Gastroesophageal sphincter (tissue), 4 donors: ENCODE measurements at places on chromosomes 5 and 9. TPM values are rescaled to one million over a fixed set of nuclear protein-coding genes. Genes with fewer than 3 reads are reported as not detected.

DNA sequence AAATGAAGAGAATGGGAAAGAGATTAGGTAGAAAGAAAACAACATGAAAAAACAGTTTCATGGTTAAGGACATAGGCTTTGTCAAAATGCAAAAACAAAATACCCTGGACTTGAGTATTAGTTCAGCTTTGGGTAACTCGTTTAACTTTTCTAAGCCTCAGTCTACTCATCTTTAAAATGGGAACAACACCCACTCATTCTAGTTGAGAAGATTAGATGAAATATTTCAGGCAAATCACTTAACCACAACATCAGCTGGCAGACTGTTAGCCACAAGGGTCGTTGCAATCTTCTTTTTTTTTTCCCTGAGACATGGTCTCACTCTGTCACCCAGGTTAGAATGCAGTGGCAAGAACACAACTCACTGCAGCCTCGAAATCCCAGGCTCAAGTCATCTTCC lies 185.6 kb downstream of the DCP2 start:
- ATAC-seq: no peak

- no peak for ATAC-seq
Measured at GRCh38 chr5:31759925-31760324, 121.0 kb downstream of the PDZD2 start.

GRCh38 chr5:74935752-74936091 lies 69.5 kb upstream of the FAM169A start:
- ATAC-seq: no peak

DNA sequence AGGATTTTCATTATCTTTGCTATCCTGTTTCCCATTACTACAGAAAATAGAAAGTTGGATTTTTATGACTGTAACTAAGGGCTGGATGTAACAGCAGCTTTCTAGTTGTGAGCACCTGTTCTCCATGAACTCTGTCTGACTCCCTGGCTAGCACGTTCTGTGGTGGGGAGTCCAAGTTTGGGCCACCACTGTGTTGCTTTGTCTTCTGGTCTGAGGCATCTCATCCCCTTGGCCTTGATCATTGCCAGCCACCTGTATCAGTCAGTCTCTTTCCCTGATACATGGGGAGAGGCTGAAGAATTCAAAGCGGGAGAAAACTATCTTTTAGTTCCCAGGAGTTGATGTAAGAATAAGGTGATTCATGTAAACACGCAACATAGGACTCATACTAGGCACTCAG lies 33.4 kb downstream of the WDR70 start:
- no peak for ATAC-seq

GRCh38 chr5:67160272-67160671 lies 36.3 kb downstream of the CD180 start:
- no peak for ATAC-seq

- ATAC-seq: no peak
Measured at GRCh38 chr5:151196556-151197290, 27.2 kb downstream of the CCDC69 start.

DNA sequence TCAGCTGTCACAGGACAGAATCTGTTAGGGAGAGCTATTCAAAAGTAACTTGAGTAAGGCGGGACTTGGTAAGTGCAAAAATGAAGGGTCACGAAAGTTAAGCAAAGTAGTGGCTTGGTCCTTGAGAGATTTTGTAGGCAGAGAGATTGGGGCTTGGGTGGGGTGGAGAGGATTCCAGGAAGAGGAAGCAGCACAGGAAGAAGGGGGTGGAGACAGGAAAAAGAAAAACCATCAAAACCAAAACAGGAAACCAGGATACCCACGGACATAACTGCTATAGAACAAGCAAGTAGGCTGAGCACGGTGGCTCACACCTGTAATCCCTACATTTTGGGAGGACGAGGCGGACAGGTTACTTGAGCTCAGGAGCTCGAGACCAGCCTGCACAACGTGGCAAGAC lies 3.7 kb downstream of the ROPN1L start:
- ATAC-seq: no peak

DNA sequence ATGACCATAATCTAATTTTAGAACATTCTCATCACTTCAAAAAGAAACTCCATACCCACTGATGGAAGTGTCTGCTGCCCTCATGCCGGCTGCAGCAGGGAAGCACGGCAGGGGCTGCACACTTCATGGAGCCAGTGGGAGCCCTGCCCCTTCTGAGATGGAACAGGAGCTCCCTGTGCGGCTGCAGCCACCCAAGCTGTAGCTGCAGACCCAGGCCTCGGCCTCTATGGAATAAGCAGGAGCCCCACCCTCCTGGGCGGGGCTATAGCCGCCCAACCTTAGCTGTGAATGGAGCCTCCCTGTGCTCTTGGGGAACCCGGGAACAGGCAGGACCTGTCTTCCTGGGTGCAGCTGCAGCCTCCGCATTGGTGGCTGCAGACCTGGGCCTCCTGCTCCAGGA lies 128.5 kb downstream of the NUDT12 start:
- ATAC-seq: no peak

- no peak for ATAC-seq
Measured at GRCh38 chr9:14962193-14962882, 52.1 kb upstream of the FREM1 start.

GRCh38 chr9:1025131-1025530 lies 25.0 kb upstream of the DMRT2 start:
- no peak for ATAC-seq

DNA sequence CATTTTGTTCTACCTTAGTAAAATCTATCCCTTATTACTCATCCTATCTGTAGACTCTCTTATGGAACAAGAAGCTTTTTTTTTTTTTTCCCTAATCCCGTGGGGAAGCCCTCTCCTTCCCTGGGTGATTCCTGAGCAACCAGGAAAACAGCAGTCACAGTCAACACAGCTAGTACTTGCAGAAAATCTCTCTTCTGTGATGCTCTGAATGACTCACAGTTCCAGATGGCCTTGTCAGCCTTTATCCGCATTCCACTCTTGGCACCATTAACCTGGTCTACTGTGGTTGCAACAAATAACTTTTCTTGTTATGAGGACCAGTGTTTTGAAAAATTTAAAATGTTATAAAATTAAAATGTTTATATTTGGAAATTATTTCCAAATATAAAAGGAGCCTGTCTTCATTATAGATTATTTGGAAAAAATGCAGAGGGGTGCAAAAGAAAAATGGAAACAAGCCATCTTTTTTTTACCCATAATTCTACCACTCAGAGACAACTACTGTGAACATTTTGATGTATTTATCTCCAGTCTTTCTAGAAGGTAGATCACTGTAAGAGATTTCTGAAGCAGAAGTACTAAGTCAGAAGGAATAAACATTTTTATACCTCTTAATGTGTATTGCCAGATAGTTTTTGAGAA lies 486.7 kb downstream of the RAB3C start:
- ATAC-seq: peak; percentile 90

GRCh38 chr5:137129886-137130680 lies 369.0 kb downstream of the SPOCK1 start:
- no peak for ATAC-seq

DNA sequence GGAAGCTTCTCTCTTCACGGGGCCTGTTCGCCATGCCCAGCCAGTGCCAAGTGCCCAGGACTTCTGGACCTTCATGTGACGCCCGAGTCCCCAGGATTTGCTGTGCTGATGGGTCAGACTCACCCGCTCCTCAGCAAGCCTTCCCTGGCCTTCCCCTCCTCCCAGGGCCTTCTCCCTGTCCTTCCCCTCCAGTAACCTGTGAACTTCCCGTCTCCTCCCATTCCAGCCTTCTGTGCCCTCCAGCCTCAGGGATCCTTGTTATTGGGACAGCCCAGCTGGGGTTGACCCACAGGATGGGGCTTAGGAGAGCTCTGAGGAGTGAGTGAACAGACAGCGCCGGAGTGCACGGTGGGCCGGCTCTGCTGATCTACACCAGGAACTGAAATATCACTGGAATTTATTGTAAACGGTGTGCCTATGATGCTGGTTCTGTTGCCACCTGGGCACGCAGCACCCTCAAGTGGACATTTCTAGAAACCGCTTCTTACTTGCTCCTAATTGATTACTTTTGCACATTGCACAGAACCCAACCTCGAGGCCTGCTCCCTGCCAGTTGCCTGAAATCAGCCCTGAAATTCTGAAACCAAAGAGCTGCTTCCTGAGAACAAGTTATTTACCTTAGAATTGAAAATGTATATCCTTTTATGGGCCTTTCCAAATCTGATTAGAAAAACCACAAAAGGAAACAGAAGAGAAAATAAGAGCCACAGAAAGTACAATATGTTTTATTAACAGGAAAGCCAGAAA lies 1.5 kb downstream of the SPAAR start:
- ATAC-seq: no peak

DNA sequence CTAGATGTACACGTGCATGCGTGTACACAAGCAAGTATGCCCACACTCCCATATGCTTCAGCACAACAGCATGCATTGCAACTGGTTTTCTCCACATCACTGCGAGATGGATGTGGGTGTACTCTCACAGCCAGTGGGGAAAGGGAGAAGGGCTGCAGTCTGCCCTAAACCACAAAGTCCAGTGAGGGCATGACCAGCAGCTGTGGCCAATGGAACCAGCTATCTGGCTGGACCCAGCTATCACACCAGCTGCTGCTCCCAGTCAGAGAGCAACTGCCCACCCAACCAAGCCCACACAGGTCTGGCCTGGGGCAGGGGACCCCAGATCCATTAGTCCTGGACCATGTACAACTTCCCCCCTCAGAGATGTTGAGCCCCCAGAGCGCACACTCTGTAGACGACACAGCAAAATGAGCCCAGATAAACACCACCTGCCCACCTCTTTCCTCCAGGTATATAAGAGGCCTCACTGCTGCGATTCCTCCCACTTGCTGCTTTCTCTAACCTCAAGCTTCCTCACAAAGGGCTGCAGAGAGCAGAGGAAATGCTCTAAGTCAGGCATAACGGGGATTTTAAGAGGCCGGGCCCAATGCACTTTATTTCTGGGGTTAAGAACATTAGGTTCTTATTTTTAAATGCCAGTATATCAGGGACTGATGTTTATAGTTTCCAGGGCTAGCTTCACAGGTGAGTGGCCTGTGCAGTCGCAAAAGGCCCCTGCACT lies 39.0 kb downstream of the SHB start:
- no peak for ATAC-seq

DNA sequence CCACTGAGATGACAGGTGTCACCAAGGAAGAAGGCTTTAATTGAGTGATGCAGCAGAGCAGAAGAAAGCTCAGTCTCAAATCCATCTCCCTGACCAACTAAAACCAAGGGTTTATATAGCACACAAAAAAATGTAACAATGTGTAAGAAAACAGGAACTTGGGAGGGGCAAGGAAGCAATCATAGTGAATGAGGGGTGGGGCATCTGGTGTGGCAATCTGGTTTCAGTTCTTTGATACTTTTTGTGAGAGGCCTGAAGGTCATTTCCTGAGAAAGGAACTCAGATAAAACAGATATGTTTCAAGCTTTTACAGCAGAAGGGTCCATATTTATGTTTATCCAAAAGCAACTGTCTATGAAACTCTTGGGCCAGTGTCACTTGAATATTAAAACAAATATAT lies 19.7 kb downstream of the CD180 start:
- ATAC-seq: no peak

DNA sequence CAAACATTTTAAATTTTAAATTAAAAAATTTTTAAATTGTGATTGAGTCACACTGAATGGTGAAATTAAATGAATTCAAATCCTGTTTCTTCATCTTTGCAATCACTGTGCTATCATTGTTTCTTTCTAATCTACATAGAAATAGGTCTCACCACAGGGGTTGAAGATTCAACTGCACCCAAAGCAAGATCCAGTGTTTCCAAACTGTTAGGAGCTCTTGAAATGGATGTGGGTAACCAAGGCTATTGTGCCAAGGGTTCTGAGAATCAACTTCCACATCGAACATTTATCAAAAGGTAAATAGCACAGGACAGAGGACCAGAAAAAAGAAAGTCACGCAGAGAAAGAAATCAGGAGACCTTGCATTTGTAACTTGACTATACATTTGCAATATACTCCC lies 172.6 kb upstream of the RASEF start:
- no peak for ATAC-seq

DNA sequence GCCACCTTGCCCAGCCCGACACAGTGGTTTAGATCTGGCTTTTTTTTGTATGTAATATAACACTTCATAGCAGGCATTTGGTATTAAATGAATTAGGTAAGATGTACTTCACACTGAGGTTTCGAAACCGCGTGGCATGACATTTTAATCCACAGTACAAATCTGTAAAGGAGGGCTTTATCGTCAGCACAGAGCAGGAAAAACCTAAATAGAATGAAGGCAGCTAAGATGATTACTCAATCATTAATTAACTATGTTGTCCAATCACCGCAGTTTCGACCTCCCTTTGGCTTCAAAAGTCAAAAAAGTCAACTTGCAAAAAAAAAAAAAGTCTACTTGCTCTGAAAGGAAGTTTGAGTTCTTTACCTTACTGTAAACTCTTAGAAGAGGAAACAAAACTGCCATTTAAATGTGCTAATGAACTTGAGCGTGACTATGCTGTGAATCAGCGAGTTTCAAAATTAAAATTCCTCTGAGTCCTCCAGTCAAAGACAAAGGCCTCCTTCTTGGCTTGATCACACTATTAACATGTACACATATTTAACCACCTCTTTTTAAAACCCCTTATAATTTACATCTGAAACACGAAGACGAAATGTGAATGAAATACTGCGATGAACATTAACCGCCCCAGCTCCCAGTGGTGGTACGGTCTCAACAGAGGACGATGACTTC lies 698 bp upstream of the SEC24A start:
- peak; percentile 49 for ATAC-seq

DNA sequence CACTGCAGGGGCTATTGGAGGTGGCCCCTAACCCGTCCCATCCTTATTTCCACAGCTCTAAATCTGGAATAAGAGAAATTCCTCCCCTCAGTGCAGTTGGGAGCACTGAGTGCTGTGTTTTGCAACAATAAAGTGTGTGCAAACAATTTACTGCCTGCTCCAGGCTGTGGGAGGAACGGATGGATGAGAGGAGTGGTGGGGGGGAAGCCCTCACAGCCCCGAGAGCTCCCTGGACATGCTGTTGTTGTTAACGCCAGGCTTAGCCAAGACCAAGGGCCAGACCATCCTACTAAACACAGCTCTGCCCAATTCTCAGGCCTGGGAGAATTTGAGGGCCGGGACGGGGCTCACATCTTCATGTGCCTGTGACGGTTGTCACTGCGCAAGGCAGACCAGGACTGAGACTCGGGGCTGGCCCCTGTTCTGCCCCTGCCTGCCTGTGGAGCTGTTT lies 200.2 kb downstream of the DAB2IP start:
- ATAC-seq: peak; percentile 25

GRCh38 chr9:102506406-102506805 lies 488.7 kb upstream of the CYLC2 start:
- ATAC-seq: no peak

CD180 gene
- 1.2 TPM for total RNA-seq

PTGES gene
- total RNA-seq: 8.3 TPM

C1QTNF2 gene
- total RNA-seq: 3.9 TPM

C5orf58 gene
- not detected for total RNA-seq

SPOUT1 gene
- total RNA-seq: 21.1 TPM

SV2C gene
- total RNA-seq: 0.67 TPM

CDX1 gene
- not detected for total RNA-seq
